ENCODE measurements at places on chromosomes 2 and 18.

DNA sequence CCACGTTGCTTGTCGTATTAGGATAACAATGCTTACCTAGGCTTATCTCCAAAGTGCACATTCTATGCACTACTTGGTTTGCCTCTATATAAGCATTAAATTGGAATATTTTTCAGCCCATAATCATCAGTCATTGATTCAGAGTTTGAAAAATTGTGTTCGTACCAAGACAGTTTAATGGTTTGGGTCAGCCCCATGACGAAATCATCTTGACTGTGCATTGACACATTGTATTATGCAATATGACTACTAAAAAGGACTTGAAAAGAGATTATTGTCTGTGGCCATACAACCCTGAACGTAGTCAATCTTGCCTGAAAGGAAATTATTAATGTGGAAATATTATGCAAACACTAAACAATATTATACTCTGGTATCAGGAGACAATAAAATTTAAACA is 141.3 kb downstream of the EML6 start:
- no peak for DNase-seq

DNA sequence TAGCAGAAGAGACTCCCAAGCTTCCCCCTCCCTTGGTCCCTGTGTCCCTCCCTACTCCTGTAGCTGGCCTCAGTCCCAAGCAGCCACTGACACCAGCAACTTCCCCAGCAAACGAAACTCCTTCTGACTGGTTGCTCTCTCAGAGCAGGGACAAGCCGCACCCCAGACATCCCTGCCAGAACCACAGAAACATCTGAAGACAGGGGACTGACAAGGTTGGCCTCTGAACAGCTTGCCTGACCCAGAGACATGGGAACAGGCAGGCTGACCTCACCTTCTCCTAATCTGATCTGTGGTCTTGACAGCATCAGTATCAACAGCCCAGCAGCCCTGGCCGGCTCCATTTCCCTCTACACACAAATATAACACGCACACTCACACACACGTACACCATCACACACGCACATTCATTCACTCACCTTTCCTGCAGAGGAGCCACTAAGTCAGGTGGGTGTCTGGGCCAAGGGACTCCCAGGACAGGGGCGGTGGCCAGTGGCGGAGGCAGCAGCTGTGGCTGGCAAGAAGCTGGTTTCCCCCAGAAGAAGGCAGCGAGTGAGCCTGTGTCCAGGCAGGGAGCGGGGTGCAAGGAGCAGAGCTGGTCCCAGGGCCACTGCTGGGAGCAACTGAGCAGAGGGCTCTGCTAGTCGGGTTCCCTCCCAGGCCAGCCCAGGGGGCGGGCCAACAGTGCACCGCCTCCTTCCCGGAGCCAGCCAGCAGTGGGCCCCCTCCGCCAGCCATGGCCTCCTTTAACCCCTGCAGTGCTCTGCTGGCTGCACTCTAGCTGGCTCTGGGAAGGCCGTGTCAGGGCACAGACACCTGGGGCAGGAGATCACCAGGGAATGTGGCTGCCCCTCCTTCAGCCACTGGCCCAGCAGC is 59.1 kb downstream of the TNS1 start:
- no peak for DNase-seq

DNA sequence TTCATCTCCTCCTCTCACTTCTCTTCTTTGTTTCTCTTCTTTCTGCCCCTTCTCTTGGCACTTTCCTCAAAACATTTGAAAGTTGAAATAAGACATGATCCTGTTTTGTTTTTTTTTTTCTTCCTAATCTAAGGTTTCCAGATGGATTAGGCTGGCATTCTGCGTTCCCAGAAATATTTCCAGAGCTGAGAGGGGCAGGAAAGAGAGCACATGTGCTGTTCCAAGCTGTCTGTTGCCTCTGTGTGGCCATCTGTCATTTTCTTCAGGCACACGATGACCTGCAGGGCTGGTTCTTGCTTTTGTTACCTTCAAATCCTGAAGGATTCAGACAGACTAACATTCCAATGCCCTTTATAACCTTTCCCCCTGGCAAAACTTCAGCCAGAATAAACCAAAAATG is 142.9 kb downstream of the RNF144A start:
- DNase-seq = no peak

- DNase-seq = no peak
These were observed 67.3 kb downstream of the CLHC1 start for GRCh38 chr2:55164534-55165480.

DNA sequence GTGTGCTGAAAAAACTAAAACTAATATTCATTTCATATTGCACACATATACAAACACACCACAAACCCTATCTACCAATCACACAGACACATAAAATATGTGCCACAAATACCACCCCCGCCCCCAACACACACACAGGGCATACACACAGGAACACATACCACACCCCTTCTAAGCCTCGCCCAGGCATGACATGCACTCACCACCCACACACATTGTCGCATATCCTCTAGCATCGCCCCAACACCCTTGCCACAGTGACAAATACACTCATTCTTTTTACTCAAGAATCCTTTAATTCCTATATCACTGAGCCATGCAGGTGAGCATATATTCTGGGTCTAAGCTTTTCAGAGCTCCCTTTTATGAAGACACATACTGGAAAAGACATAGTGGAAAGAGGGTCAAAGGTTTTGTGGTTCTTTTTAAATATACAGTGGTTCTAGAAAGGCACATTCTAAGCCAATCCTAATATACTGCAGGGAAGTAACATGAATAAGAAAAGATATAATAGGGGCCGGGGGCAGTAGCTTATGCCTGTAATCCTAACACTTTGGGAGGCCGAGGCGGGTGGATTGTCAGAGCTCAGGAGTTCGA is 24.5 kb upstream of the LCLAT1 start:
- DNase-seq = peak; percentile 85

- no peak for DNase-seq
These were observed 6.2 kb downstream of the DNAJB2 start for GRCh38 chr2:219285373-219285735.

DNA sequence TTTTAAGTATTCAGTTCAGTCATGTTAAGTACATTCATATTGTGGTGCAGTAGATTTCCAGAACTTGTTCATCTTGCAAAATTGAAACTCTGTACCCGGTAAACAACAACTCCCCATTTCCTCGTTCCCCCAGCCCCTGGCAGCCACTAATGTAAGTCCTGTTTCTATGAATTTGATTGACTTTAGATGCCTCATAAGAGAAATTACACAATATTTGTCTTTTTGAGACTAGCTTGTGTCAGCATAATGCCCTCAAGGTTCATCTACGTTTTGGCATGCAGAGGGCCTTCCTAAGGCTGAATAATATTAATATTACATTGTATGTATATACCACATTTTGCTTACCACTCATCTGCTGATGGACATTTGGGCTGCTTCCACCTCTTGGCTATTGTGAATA is 30.9 kb downstream of the METTL21A start:
- DNase-seq = no peak

GRCh38 chr2:112687522-112687921 is 33.3 kb upstream of the NT5DC4 start:
- DNase-seq = no peak

DNA sequence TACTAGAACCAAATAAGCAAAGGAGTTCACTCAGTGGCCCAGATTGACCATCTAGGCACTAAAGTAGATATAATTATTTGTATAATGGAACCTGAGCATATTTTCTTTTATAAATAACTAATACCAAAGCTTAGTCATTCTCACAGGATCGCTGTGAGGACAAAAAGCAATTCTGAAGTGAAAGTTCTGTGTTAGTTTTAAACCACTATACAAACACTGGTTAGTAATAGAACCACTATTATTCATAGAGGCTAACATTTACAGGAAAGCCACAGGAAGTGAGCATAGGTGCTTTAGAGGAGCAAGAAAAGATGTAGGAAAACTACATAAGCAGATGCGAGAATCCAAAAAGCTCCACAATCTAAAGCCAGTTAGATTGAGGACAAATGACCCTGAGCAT is 364.7 kb downstream of the XIRP2 start:
- no peak for DNase-seq

DNA sequence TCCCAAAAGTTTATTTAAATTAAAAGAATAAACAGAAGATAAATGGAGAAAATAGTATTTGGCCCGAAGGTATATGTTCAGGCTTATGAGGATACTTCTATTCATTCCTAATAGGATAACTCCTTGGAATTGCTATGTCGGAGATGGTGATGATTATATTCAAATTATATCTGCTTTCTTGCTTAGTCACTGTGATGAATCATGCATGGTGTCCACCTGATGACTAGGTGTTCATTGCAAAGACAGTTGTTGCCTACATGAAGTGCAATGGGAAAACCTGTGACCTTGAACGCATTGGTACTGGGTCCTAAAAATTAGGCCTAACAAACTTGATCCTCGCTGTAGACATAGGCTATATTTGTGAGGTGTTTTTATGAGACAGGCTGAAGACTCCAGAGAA is 617.3 kb upstream of the ZEB2 start:
- no peak for DNase-seq

- no peak for DNase-seq
These were observed 134.0 kb downstream of the MCFD2 start for GRCh38 chr2:46781468-46782189.

- no peak for DNase-seq
These were observed 437.7 kb downstream of the SATB2 start for GRCh38 chr2:199019898-199020507.

DNA sequence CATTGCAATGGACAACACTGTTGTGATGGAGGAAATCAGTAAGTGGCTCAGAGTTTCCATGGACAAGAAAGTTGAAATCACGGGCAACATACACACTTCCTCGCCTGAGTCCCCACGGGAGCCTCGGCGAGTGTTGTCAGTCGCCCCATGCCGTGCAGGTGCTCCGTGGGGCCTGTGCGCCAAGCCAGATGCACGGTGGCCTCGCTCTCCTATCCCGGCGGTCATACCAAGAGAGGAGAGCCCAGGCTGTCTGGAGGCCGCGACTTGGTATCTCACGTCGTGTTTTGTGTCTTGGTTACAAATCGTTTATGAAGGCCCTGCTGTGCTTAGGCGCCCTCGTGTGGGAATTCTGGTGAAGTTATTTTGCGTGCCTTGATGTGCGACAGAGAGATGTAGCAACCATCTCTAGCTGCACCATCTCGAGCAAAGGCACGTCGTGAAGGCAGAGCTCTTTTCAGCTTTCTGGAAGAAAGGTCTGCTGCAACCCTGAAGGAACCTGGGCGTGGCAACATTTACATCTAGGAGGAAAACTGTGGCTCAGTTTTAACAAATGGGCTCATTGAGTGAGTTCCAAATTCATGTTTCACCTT is 21.8 kb downstream of the ATG4B start:
- DNase-seq = peak; percentile 48

GRCh38 chr18:8366070-8366469 is 243.2 kb upstream of the RAB12 start:
- DNase-seq = no peak

GRCh38 chr18:26083099-26083498 is 7.3 kb downstream of the SS18 start:
- no peak for DNase-seq

DNA sequence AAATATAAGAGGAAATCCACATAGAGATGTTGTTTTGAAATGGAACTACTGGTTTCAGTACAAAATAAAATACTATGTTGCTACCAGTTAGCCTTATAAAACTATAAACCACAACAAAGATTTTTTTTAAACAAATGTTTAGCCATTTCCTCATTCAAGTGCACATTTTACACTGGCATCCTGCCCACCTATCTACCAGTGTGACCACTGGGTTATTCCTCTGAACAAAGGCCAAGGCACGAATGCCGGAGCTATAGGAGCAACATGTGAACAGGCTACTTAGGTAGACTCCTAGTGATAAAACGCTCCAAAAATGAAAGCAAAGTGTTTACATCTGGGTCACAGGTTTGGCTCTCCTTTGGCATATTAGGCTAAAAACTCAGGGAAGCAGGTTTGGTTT is 31.8 kb upstream of the SULT1C4 start:
- no peak for DNase-seq

DNA sequence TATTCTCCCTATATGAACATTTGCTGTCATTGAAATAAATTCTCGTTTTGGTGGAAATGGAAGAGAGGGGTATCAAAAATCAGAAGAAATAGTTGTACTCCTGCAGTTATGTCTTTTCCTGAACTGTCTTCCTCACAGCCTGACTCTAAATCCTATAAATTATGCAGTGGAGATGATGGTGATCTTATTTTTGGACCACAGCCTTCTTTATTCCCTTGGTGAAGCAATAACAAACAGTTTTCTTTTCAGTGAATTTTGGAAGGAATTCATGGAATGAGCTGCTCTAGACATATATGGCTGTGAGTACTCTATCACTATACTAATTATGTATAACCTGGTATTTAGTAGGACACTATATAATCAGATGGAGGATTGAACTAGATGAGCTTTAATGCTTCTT is 1.7 kb upstream of the SLC25A12 start:
- DNase-seq = no peak

- no peak for DNase-seq
These were observed 111.8 kb downstream of the ERBB4 start for GRCh38 chr2:212426637-212427412.

GRCh38 chr2:23708771-23709170 is 218.2 kb downstream of the ATAD2B start:
- no peak for DNase-seq

GRCh38 chr18:46226461-46226860 is 122.3 kb downstream of the HAUS1 start:
- no peak for DNase-seq

- no peak for DNase-seq
These were observed 110.0 kb downstream of the TCF4 start for GRCh38 chr18:55477860-55478581.

DNA sequence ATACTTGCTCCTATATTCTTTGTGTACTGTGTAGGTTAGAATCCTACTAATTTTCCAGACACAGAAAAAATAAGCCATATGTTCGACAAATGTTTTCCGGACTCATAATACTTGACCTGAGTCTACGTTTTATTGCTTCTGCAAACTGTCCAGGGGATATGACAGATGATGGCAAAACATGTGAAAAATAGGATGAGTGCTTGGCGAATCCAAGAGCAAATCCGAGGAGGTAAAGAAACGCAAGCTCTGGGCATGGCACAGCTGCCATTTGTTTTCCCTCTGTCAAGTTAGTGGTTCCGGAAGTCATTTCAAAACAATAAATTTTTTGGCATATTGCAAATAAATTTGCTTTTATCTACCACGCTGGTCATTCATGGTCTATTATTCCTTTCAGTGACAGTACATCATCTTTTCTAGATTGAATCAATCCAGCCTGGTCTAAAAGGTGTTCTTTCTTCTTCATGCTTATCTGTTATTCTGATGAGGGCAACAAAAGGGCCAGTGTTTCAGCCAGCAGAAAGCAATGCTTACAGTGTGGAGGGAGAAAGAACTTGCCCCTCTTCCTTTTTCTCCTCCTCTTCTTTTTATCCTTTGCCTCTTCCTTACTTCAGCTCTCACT is 476.1 kb upstream of the SOX11 start:
- no peak for DNase-seq

DNA sequence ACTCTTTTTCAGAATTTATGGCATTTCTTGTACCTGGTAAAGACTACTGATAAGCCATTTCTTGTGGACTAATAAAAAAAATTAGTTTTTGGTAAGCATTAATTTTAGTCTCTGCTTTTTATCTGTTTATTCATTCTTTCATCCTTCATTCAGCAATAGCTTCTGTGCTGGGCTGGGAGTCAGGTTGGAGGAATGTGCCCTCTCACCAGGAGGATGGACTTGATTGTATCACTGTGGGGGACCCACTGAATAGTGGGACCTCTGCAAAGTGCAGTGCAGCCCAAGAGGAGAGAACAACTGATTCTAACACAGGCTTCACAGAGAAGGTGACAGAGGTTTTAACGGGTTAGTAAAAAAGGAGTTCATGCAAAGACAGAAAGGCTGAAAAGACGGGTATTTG is 39.1 kb downstream of the CDC42EP3 start:
- DNase-seq = no peak

- no peak for DNase-seq
These were observed 150.9 kb downstream of the COL6A3 start for GRCh38 chr2:237262838-237263771.
